ENCODE measurements at places on chromosomes 5 and 9.

- no peak for DNase-seq
Measured at GRCh38 chr5:132147663-132148062, 74.1 kb downstream of the CSF2 start.

DNA sequence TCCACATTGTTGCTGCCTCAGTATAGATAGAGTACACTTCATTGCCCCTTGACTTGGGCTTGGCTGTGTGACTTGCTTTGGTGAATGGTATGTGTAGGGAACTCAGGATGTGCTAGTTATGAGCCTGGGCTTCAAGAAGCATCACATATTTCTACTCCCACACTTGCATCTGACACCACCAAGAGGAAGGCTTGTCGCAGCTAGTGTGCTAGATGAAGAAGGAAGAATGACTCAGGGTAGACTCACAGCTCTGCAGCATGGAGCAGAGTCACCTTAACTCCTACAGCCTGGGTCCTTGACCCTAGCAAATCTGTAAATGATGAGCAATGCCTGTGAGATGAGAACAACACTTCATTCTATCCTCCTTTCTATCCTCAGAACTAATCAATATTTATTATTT is 261.8 kb downstream of the ASTN2 start:
- no peak for DNase-seq

- DNase-seq = no peak
Measured at GRCh38 chr9:7387840-7388239, 411.7 kb downstream of the DMAC1 start.

GRCh38 chr9:113567361-113568080 is 104.0 kb downstream of the RGS3 start:
- no peak for DNase-seq

DNA sequence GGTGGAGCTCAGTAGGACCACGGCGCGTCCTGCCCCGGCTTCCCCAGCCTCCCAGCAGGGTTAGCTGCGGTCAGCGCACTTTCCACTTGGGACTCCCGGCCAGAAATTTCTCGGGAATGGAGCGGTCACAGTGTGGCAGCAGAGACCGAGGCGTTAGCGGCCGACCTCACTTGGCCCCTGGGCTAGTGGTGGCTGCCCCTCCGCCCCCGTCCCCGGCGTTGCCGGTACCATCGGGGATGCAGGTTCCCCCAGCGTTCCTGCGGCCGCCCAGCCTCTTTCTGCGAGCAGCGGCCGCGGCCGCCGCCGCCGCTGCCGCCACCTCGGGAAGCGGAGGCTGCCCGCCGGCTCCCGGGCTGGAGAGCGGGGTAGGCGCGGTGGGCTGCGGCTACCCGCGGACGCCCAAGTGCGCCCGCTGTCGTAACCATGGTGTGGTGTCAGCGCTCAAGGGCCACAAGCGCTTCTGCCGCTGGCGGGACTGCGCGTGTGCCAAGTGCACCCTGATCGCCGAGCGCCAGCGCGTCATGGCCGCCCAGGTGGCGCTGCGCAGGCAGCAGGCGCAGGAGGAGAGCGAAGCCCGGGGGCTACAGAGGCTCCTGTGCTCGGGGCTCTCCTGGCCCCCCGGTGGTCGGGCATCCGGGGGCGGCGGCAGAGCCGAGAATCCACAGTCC is 460 bp downstream of the DMRTA1 start:
- DNase-seq = no peak

DNA sequence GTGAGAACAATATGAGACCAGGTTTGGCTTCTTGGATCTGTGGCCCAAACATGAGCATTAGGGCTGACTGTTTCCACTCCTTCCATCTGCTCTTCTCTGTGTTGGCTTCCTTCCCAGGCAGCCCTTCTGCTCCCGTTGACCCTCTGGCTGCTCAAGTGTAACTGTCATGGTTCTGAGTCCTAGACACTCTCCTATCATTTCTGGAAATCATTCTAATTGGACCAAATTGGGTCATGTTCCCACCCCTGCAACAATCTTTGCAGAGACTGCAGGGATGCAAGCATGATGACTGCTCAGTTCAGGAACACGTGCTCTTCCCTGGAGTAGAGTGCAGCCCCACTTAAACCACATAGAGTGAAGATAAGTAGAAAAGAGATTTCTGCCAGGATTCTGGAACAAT is 741.4 kb downstream of the TAF11L14 start:
- no peak for DNase-seq

DNA sequence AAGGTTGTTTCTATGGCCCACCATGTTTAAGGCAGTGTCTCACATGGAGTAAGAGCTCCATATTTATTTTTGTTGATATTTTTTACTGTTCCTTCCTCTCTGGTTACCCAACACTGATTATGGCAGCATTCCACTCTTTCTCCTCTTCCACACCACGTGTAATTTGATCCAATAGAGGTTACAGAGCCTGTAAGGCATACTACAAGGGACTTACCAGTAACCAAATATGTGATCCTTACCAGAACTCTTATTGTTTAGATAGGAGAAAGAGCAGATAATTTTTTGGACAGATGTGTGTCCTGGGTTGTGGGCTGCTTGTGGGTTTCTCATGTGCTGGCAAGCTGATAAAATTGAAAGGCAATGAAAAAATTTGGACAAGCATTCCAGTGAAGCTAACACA is 261.3 kb downstream of the TMEM167A start:
- no peak for DNase-seq

- no peak for DNase-seq
Measured at GRCh38 chr9:78678877-78679276, 382.0 kb downstream of the PSAT1 start.

DNA sequence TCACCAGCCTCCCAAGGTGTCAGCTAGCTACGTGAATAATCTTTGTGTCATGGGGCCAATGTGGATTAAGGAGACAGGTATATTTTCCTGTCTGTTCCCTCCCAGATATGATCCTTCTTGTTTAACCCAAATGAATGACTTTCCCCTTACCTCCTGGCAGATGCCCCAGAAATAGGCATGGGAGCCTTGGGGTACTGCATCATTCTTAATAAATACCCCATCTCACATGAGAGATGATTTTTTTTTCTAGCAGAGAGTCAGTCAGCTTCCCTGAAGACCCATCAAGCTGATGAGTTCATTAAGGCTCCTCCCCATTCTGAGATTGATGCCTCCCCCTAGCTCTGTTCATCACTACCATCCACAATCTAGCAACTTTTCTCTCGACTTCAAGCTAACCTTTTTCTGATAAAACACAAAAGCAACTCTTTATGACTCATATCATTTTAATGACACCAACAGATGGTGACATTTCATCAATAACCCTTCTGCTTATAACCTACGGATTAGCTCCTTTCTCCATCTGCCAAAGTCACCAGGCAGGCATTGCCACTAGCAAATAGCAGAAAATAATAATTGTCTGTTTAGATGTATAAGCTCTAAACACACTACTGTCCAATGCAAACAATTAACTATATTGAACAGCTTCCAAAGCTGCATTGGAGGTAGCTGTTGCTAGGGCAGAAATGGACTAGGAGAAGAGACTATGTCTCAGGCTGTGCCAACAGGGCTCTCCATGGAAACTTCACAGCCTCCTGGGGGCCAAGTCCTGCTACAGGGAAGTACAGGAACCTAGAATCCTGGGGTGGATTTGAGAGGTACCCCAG is 143.7 kb downstream of the ACER2 start:
- DNase-seq = no peak

GRCh38 chr5:39225405-39226099 is 6.2 kb upstream of the FYB1 start:
- no peak for DNase-seq

DNA sequence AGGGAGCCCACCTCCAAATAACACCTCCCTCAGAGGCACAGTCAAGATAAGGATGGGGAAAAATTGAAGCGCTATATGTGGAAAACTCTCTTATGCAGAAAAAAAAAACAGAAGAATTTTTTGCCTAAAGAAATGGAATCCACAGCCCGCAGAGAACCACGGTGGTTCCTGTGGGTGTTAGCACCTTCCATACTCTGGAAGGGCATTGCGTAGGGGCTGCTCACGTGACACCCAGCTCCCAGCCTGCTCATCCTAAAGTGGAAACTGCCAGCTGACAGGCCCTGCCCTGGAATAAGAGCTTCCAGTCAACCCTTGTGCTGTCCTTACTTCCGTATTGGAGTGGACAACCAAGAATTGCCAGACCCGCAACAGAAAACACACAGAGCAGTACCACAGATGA is 142.5 kb downstream of the FSTL4 start:
- DNase-seq = no peak

GRCh38 chr5:144156767-144157171 is 13.7 kb downstream of the YIPF5 start:
- no peak for DNase-seq
